Spleen (tissue), 13 donors: ENCODE measurements at places on chromosomes 3 and 15. TPM values are rescaled to one million over a fixed set of nuclear protein-coding genes. Genes with fewer than 3 reads are reported as not detected.

The CD86 gene
- 20.5 TPM for total RNA-seq

The CACNA1D gene
- 4.3 TPM for total RNA-seq

The SLC51A gene
- total RNA-seq = 14.6 TPM

The GOLGA8M gene
- 2.7 TPM for total RNA-seq

The SNTN gene
- not detected for total RNA-seq

The PRKCI gene
- total RNA-seq = 12.0 TPM

The ZNF35 gene
- total RNA-seq = 9.8 TPM

The CCR8 gene
- 0.76 TPM for total RNA-seq

The IDH2 gene
- total RNA-seq = 70.9 TPM

The FAM219B gene
- total RNA-seq = 69.8 TPM

The ACKR2 gene
- 3.2 TPM for total RNA-seq

The VIPR1 gene
- total RNA-seq = 9.9 TPM

The MON1A gene
- total RNA-seq = 7.5 TPM

The GABRR3 gene
- total RNA-seq = not detected

The HAPLN3 gene
- 36.0 TPM for total RNA-seq

The DUOXA2 gene
- not detected for total RNA-seq

The GHRL gene
- total RNA-seq = 3.4 TPM

The ST8SIA2 gene
- not detected for total RNA-seq

The FOXB1 gene
- total RNA-seq = not detected

The GXYLT2 gene
- total RNA-seq = 1.1 TPM

The DLL4 gene
- 7.6 TPM for total RNA-seq

The ACVR2B gene
- 6.5 TPM for total RNA-seq
